Islet precursor cell (in vitro differentiated cells): ENCODE measurements at places on chromosomes 5 and 9.
A peak's percentile ranks its signal among the peaks of the same experiment; 100 is the strongest.

DNA sequence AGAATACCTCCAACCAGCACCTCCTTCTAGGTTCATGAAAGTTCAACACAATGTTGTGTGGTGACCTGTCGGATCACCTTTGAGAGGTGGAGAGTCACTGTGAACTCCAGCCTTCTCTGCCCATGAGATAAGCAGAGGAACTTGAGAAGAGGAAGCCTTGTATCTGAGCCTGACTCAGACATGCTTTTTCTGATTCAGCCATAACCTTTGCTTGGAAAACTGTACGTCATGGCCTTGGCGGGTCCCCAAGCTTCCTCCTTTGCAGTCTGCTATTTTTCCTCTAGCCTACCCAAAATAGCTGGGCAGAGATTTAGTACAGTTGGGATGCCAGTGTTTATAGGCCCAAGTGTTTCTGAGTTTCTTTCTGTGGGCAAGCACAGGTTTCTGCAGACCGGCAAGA, 274.7 kb downstream of the CETN3 start:
- no peak for DNase-seq

- no peak for DNase-seq
These were observed 474.9 kb upstream of the CDH10 start for GRCh38 chr5:25119650-25120049.

DNA sequence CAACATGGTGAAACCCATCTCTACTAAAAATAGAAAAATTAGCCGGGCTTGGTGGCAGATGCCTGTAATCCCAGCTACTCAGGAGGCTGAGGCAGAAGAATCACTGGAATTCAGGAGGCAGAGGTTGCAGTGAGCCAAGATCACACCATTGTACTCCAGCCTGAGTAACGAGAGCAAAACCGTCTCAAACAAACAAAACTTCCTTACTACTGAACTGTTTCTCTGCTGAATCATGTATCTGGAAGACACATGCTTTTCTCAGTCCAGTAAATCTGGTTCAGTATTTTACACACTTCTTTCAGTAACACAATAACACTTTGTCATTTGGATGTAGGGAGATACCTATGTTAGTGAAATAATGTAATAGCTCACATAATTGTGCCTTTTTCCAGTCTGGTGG, 7.9 kb downstream of the TRMT10B start:
- no peak for DNase-seq

GRCh38 chr5:39249564-39250274, 30.4 kb upstream of the FYB1 start:
- no peak for DNase-seq

DNA sequence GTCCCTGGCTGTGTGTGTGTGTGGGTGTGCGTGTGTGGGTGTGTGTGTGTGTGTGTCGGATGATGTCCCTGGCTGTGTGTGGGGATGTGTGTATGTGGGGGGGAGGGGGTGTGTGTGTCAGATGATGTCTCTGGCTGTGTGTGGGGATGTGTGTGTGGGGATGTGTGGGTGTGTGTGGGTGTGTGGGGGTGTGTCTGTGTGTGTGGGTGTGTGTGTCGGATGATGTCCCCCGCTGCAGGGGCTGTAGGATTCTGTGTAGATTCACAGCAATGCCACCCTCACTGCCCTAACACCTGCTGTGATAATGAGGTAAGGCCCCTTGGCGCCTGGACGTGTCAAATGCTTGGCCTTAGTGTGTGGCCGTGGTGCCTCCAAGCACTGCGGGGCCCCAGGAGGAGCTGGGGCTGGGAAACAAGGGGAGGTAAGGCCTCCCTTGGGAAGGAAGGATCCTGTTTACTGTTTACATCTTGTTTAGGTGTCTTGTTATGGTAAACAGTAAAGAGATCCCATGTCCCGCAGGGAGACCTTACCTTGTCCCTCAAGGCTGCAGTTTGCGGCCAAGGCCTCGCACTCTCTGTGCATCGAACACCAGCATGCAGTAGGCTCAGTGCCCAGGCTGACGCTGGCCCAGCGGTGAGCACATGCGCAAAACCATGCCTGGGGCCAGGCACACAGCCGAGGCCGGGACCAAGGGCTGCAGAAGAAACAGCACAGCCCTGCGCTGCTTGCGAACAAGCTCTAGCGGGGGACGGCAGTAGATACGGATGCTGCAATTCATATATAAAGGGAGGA, 24.1 kb downstream of the AHRR start:
- DNase-seq = peak; percentile 56

DNA sequence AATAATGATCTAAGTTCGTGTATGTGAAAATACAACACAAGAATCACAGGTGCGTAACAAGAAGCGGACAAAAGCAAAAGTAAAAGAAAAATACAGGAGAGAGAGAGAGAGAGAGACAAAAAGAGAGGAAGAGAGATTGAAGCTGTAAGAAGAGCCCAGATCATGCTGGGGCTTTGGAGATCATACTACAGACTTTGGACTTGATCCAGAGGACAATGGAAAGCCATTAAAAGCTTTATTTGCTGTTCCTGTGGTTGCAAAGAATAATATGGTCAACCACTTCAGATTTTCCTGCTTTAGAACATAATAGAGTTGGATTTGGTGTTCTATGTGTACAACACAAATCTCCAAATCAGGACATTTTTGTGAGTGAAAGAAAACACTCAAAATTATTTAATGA, 561.4 kb downstream of the CAAP1 start:
- no peak for DNase-seq

DNA sequence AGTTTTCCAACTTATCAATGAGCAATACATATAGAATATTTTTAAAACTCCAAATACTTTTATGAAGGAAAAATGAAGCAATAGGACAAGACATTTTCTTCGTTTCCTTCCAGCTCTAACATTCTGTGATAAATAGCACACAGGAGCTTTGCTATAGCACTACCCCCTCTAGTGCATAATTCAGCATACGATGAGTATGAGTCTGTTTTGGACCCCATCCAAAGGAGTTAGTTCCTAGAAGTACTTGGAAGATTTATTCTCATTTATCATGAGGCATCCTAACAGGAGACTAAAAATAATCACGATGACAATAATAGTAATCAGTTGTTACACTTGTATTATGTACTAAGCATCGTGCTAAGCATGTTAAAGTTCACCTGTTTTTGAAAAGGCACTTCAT, 1061.3 kb upstream of the DMAC1 start:
- no peak for DNase-seq

- no peak for DNase-seq
These were observed 36.7 kb downstream of the RGMB start for GRCh38 chr5:98810206-98810605.

- no peak for DNase-seq
These were observed 318.0 kb downstream of the TAF11L14 start for GRCh38 chr5:17952231-17952630.

DNA sequence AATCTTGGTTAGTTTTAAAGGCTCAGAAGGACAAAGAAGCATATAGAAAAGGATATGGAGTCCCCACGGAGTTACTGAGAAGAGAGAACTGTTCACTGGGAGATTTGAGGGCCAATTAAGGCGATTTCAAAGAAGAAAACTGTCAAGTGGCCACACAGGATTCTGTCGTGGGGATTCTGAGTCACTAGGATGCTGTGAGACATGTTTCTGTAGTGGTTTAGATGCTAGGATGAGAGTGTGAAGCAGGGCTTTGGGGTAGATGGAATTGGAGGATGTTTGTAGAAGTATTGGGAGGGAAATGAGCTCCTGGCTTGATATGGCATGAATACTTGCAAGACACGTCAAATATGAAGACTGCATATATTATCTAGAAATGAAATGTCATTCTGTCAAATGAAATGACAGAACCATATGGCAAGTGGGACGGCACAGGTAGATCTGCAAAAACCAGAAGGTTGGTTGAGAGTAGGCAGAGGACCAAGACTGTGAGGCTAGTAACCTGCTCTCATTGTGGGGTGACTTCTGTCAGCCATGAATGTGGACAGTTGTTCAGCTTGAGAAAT, 136.3 kb upstream of the SPRY4 start:
- DNase-seq = no peak

GRCh38 chr5:170302653-170303501, 5.3 kb upstream of the LCP2 start:
- DNase-seq = peak; percentile 57

- DNase-seq = no peak
These were observed 69.3 kb downstream of the TRIM36 start for GRCh38 chr5:115100319-115100955.

GRCh38 chr9:27722866-27723265, 149.6 kb upstream of the C9orf72 start:
- no peak for DNase-seq

GRCh38 chr9:125749951-125750626, 2.9 kb downstream of the PBX3 start:
- DNase-seq = no peak

DNA sequence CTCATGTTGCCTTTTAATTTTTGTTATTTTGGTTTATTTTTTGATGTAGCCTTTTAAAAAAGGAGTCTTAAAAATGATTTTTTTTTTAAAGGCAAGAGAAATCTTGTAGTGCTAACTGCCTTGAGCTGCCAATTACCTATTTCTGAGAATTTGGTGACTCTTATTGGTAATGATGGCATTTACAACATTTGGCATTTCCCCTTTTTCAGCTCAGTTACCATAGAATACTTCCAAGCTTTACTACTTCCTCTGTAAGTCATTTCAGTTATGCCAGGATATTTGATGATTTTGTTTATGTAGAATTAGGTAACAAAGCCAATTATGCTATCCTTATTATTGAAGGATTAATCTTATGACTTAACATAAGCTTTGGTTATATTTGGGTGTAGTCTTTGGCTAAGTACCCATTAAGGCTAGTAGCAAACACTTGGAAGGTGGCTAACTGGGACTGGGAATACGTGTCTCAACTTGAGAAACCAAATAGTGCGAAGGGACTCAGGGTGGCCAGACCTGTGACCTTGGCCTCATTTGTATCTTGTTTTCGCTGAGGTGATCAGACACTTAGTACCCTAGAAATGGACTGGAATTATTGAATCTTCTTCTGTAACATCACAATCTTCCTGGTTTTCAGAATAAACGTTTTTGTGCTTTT, 27.7 kb downstream of the CDC37L1 start:
- no peak for DNase-seq

- no peak for DNase-seq
These were observed 129.0 kb upstream of the NFIB start for GRCh38 chr9:14442956-14443355.

DNA sequence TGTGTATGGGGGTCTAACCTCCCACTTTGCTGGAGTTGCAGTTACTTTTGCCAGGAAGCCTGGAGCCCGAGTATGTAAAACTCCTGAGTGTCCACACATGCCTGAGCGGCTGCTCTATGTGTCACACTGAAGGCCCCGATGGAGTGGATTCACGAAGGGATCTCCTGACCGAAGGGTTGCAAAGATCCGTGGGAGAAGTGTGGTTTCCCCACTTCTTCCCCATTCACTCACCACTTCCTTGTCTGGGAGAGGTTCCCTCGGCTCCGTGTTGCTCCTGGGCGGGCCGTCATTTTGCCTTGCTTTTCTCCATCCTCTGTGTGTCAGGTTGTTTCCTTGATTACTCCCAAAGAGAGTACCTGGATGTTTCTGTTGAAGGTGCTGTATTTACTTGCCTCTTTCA, 16.2 kb upstream of the IL3 start:
- no peak for DNase-seq

- DNase-seq = no peak
These were observed 20.2 kb downstream of the HAVCR1 start for GRCh38 chr5:157038568-157039187.

GRCh38 chr5:170623576-170624181, 119.9 kb downstream of the KCNIP1 start:
- peak; percentile 79 for DNase-seq

GRCh38 chr9:107280543-107280942, 2.5 kb upstream of the RAD23B start:
- DNase-seq = peak; percentile 78

GRCh38 chr9:80448996-80449395, 877.2 kb downstream of the TLE4 start:
- no peak for DNase-seq

DNA sequence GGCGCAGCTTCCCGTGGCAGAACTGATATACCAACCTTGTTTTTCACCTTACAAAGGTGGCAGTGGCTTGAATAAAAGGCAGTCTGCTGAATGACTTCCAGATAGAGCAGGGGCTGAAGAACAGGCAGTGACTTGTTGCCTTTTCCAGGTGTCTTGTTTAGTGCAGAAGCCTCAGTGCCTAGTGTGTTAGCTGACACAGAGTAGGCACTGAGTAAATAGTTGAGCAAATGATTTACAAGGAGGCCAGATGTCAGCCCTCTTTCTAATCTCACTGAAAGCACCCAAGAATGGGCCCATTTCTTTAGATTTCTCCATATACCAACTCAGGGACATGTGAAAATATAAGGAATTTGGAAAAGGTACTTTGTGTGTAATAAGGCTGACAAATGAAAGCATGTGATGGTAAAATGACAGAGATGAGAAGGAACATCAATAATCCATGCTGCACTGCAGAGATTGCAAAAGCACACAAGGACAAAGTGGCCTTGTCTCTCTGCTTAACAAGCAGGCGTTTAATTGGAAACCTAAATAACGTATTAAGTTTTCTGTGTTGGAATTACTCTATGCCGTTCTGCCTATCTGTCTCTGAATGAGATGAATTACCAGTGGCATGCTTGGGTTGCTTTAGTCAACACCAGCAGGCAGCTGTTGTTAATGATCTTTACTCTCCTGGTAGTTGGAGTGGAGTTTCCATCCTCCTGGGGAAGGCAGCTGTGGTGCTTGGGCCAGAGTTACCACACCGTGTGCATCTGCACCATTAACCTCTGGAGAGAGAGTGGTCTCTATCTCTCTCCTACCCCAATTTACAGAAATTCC, 360.1 kb upstream of the C9orf72 start:
- no peak for DNase-seq

DNA sequence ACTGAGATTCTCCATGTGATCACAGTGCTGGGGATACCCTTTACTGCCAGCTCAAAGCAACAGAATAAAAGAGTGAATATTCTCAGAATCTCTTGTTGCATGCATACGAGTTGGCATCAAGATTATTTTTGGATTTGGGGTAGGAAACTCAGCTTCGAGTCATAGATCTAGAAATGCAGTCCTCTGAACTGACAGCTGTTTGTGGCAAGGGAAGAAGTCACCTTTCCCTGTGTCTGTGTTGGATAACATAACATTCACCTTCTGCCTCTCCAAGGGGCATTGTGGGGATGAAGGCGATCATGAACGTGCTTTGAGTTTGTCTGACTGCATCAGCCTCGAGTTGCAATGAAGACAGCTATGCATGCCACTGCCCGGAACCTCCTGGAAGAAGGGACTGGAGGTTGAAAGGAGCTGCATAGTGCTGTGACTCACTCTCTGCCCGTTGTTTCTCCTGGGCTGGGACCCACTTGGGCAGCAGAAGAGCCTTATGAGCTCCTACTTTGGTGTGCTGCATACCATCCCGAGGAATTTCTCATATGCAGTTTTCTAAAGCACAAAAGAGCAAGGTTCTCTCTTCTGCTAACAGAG, 231.7 kb downstream of the ARHGAP26 start:
- peak; percentile 65 for DNase-seq
